ENCODE measurements at places on chromosomes 3 and 15.

DNA sequence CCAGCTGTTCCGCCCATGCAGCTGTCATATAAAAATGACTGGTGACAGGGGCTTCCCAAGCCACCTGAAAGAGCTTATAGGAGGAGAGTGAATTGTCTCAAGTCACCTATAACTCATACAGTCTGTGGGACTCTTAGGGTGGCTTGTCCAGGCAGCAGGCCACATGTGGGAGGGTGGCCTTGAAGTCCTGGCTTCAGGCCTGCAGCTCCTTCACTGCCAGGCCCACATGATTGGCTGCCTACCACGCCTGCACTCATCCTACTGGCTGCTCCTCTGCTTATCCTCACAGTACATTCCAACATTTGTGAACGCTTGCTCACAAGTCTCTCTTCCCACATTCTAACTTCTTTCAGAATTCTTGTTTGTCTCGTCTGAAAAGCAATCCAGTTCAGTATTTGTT lies 41.1 kb upstream of the TIPARP start:
- no peak for DNase-seq

GRCh38 chr3:76043746-76044145 lies 258.4 kb upstream of the ZNF717 start:
- no peak for DNase-seq

DNA sequence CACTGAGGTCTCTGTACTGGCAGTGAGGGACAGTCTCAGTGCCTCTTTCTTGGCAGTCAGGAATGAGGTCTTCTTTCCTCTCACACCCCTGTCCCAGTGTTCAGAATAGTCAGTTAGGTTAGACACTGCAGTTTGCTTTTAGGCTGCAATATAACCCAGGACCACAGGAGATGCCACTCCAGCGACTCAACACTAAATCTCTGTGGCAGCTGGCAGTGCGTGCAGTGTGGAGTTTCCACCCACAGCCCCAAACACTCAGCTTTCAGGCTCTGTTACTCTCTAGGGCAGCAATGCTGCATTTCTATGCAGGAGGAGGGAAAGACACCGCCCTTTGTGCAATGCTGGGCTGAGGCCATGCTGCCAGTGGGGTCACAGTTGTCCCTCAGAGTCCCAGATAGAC lies 150.2 kb upstream of the SUCLG2 start:
- no peak for DNase-seq

GRCh38 chr3:174325834-174326700 lies 533.1 kb upstream of the NAALADL2 start:
- no peak for DNase-seq

DNA sequence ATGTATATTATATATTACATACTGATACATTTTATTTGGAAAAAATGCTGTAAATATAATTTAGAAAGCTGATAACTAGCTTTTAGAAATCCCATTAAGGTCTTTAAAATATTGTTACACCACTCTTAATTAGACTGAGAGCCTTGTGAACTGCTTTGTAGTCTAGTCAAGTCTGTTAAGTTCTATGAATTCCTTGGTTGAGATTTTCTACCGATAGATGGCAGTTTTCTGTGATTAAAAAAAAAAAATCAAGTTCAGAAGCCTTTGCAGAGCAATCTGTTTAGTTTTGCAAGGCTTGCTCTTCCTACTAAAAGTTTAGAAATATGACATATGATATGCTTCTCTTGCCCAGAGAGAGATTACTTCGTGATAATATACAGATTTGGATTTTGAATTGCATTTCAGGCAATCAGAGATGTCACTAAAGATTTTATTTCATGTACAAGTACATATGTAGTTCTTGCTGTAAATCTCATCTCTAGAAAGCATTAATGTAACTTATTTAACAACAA lies 60.4 kb upstream of the SLITRK3 start:
- no peak for DNase-seq

GRCh38 chr3:95088464-95088863 lies 1025.6 kb downstream of the NSUN3 start:
- no peak for DNase-seq
